ENCODE measurements at places on chromosomes 16 and 17.

DNA sequence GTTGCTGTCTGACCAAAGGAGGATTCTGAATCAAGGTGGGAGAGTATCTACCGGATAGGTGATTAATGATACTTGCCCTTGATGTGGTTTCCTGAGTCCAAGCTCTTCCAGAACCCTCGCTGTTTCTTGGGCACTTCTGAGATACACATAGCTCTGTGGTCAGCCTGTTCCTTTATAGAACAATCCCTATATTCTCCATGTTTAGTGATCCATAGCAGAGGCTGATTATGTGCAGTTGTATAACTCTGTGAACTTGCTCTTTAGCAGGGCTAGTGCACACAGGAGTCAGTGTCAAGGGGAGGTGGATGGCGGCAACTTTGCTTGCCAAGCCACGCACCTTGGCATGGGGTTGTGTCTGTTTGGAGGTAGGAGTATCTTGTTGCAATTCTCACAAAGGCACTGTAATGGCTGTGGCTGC lies 36.1 kb downstream of the ARL4D start:
- no peak for DNase-seq

DNA sequence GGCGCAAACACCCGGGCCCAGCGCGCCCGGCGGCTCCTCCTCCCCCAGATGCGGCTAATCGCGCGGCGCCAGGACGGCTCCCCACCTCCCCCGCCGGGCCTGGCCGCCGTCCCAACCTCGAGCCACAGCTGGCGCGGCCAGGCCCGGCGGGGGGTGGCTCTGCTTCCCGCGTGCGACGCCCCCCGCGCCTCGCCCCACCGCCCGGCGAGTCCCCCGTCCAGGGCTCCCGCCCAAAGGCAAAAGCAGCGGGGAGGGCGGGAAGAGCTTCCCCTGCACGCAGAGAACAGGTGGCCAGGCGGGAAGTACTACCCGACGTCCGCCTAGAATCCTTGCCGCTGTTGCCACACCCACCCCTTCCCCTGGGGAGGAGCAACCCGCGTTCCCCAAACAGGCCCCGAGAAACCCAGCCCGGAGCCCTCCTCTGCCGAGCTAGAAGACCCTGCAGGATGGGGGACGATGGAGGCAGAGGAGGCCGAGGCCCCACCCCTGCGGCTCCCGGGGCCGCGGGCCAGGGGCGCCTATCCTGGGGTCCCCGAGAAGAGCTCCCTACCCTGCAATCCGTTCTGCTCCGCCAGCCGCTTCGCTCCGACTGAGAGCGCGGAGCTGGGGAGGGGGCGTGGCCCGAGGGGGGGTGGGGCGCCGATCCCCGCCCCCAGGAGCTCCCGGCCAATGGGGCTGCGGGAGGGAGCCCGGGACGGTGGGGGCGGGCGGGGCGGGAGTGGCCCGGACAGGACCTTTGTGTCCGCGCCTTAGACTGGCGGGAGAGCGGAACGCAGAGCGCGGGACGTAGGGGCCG lies at the start of gene CARHSP1:
Gene CARHSP1 (minus strand): TSS at position 591 of the 796 bp plus-strand sequence. CDS start 9,678 bp downstream, outside the sequence.
- peak; percentile 93 for DNase-seq

GRCh38 chr17:44362949-44363612 lies 572 bp downstream of the FAM171A2 start:
- DNase-seq: no peak

GRCh38 chr17:42684929-42685556 lies 2.7 kb downstream of the CNTNAP1 start:
- no peak for DNase-seq

DNA sequence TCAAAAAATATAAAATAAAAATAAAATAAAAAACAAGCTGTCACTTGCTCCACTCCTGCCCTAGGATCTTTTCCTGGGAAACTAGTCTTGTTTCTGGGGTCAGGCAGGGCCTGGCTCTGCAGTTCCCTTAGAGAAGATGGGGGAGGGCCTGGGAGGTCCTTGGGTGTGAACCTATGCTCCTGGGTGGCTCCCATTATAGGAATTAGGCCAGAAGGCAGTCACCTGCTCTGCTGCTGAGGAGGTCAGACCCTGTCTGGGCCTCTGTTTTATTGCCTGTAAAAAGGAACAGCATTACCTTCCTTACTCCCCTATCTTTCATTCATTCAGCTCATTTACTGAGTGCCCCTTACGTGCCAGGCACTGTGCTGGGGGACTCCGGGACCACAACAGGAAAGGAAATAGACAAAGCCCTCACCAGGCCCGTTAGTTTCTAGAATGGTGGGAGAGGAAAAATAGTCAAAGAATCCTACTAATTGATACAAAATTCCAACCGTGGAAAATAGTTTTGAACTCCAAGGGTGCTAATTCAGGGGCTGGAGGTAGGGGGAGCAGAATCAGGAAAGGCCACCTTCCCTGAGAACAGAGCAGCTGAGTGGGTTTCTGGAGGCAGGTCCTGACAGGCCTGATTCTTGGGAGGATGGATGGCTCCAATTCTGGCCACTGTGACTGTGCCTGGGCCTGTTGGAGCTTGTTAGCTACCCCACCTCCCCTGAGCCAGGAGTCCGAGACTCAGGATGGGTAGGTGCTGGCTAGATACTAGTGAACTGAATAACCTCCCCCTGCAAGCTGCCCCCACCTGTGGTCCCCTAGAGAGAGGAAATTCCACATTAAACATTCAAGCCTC lies 1.3 kb upstream of the SLC46A1 start:
- no peak for DNase-seq

DNA sequence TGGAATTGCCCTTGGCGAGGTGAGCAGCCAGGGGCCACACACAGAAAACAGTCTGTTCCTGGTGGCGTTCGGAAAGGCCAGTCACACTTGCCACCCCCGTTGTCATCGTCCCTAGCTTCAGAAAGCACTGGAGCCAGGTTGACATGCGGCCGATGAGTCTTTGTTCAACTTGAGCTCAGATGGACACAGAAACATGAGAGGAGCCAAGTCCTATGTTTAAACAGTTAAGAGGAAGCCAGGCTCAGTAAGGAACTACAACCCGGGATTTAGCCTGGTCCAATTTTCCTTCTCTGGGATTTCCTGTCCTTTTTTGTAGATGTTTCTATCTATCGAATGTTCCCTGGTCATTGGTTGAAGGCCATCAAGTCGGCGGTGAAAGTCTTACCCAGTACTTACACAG lies 19.5 kb downstream of the SALL1 start:
- DNase-seq: no peak

- no peak for DNase-seq
Measured at GRCh38 chr17:10111907-10112452, 86.4 kb downstream of the GAS7 start.

DNA sequence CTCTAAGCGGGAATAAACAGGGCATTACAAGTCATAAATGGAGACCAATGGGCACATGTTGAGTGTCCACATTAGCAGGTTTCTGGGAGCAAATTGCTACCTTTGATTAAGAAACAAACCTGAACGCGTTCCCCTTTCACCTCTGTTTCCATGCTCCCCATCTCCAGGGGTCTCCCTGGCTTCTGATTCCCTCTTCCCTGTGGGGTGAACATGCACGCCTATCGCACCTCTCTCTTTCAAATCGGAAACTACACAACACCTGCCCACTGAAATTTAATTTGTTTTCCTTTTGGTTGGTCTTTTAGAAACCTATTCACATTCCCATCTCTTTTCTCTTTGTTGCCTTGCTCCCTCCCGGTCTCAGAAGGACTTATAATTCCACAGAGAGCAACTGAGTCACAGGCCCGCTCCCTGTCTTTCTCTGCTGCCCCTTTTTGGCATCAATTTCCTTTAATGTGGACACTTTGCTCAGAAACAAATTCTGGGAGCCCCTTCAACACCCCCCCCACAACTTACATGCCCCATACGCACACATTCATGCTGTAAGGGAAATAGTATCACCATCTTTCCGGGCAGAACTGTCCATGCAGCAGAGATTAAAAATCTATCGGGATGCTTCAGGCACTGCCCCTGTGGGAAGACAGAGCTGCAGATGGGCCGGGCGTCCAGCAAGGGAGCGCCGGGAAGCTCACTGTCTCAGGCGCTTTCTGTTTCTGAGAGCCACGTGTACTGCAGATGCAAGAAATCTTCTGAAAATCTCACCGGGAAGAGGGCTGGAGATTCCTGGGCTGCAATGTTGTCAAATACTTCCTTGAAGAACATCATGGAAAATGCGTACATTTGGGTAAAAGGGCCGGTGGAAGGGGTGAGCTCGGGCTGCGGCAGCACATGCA lies 7.2 kb upstream of the FOXF1 start:
- no peak for DNase-seq

GRCh38 chr17:83136156-83136555 lies 56.7 kb downstream of the METRNL start:
- no peak for DNase-seq

DNA sequence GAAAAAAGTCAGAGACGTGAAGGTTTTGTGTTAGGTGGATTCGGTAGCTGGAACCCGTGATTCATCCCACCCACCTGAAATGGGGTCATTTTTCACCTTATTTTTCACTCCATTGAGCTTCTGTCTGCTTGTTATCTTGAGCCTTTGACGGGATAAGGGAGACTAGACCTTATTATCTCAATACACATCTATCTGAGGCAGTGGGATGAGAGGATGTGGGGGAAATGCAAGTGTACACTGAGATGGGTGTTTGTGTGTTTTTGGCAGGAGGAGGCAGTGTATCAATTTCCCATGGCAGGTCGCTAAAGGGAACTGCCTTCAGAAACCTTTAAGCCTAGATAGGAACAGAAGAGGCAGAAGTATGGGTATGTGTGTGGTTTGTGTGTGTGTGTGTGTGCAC lies 6.2 kb upstream of the NOG start:
- DNase-seq: no peak

DNA sequence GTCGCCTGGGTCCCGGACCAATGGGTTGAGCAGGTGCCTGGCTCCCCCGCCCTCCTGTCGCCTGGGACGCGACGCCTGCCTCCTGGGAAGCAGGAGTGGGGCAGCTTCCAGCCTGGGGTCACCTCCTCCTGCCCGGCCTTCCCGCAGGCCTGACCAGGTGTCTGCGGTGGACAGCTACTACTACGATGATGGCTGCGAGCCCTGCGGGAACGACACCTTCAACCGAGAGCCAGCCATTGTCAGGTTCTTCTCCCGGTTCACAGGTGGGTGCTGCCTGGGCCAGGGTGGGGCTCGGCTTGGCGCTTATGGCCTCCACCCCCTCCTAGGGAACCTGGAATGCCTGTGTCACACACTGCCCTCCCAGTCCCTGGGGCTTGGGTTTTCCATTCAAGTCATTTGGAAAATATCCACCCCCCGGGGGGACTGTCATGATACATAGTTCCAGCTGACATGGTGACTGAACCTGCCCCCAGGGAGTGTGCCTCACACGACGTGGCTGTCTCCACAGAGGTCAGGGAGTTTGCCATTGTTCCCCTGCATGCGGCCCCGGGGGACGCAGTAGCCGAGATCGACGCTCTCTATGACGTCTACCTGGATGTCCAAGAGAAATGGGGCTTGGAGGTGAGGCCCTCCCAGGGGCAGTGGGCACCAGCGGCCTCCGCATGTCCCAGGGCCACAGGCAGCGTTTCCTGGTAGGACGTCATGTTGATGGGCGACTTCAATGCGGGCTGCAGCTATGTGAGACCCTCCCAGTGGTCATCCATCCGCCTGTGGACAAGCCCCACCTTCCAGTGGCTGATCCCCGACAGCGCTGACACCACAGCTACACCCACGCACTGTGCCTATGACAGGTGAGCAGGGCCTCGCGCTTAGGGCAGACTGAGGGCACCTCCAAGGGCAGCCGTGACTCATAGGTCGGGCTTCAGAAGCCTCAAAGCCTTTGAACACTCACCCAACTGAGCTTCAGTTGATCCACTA lies 2.3 kb downstream of the DNASE1 start:
- peak; percentile 70 for DNase-seq

DNA sequence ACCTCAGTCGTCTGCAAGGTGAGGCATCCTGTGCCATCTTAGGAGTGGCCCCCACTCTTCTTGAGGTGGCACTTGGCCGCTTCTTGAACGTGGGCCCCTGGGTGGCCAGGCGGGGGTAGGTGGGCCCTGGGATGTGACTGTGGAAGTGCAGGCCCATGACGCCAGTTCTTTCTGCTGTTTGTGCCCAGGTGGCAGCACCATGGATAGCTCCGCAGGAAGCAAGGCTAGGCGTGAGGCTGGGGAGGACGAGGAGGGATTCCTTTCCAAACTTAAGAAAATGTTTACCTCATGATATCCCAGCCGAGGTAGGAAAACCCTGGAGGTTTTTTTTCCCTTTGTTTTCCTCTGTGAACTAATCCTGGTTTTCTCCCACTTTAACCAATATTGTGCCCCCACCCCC lies 19.8 kb downstream of the NMRAL1 start:
- no peak for DNase-seq

DNA sequence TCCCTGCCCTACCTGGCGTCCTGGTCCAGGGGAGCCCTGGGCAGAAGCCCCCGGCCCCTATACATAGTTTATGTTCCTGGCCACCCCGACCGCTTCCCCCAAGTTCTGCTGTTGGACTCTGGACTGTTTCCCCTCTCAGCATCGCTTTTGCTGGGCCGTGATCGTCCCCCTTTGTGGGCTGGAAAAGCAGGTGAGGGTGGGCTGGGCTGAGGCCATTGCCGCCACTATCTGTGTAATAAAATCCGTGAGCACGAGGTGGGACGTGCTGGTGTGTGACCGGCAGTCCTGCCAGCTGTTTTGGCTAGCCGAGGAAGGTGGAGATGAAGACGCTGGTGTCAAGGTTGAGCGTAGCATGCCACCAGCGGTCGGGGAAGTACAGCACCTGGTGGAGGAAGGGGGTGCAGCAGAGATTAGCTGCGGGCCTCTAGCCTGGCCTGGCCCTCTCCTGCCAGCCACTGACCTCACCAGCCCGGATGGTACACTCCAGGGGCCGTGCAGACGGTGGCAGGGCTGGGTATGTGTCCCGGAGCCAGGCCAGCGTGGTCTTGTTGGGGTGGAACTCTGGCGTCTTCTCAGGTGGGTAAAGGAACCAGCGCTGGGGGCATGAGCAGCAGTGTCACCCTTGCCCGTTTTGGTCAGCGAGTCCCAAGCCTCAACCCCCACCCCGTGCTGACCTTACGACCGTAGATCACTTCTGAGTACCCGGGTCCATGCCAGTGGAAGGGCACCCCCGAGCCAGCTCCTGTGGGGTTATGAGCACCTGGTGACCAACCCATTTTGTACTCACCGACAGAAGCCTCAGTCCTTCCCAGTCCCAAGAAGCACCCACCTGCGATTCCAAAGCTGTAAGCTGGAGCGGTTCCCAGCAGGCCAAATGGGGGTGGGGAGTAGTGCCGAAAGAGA lies 1.4 kb downstream of the JMJD8 start:
- DNase-seq: no peak

GRCh38 chr17:70204431-70204830 lies 35.1 kb downstream of the KCNJ2 start:
- DNase-seq: no peak

DNA sequence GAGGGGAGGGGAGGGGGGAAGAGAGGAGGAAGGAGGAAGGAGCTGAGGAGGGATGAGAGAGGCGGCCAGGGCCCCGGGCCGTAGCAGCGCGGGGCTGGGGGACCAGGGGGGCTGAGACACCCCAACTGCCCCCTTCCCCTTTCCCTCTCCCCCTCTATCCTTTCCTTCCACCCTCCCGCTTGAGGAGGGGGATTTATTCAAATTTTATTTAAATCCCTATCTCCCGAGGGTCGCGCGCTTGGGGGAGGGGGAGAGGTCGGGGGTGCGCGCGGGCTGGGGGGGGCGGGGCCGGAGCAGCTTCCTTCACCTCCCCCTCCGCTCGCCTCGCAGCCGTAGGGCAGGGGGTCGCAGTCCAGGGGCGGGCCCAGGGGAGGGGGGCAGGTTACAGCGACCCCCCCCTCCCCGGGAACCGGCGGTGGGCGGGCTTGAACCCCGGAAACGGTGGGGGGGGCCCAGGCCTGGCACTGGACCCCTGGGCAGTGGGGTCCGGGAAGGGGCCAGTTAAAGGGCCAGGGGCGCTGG lies at the start of gene FBXL19:
Gene FBXL19 (plus strand): TSS at position 19 of the 522 bp plus-strand sequence. CDS start 2,183 bp downstream, outside the sequence.
- DNase-seq: peak; percentile 31
